ENCODE measurements at places on chromosomes 6 and 20.

DNA sequence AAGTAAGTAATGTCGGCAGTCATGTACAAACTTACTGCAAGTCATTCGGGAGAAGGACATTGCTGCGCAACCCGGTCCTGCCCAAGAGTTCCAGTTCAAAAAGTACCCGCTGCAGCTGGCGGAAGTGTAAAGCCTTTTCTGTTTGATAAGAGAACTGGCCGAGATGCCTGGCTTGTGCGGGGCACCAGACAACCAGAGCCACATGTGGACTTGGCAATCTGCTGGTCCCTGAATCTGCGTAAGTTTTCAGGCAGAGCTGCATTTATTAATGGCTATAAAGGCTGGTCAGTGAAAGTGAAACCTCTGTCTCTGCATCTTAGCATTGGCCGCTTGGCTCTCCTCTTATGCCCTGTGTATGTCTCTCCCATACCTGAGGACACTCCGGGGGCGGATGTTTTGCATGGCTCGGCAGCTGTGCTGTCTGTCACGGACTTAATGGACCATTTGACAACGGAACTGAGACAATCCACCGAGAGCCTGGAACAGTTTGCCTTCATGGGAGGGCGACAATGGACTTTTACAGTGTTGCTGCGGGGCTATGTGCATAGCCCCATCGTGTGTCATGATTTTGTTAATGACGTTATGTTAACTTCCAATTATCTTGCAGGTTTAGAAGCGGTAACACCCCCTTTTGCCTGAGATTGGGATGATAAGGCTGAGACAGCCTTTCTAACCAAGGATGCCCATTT lies 19.8 kb upstream of the RGS17 start:
- peak; percentile 62 for DNase-seq

- no peak for DNase-seq
These were observed 40.2 kb downstream of the TOP1 start for GRCh38 chr20:41068806-41069205.

GRCh38 chr6:167474725-167475124 lies 149.8 kb downstream of the TTLL2 start:
- DNase-seq, result no peak

DNA sequence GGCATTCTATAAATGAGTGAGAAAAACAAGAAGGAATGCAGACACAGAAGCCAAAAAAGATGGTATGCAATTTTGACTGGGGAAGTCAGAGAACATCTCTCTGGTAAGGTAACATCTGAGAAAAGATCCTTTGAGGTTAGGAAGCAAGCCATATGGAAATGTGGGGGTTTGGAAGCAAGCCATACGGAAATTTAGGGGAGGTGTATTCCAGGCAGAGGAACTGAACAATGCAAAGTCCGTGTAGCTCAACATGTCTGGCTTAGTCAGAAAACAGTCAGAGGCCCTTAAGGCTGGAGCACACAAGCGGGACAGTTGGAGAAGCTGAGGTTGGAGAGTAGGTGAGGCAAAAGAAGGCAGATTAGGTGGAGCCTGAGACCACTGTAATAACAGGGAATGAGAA lies 35.3 kb downstream of the RALGAPA2 start:
- DNase-seq, result peak; percentile 49

GRCh38 chr20:21162631-21163030 lies 36.7 kb downstream of the KIZ start:
- DNase-seq, result no peak

DNA sequence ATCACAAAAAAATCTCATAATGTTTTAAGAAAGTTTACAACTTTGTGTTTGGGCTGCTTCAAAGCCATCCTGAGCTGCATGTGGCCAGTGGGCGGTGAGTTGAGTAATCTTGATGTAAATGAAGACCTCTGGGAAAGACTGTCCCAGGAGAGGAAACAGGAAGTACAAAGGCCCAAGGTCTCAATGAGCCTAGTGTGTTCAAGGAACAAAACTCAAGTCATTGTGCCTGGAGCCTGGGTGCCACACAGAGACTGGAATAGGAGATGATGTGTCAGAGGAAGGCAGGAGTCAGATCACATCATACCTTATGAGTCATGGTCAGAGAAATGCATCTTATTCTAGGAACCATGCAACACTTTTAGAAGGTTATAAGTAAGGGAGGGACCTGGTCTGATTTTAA lies 51.5 kb downstream of the COL19A1 start:
- no peak for DNase-seq

- DNase-seq, result no peak
These were observed 162.2 kb downstream of the TBXT start for GRCh38 chr6:166005401-166005943.

DNA sequence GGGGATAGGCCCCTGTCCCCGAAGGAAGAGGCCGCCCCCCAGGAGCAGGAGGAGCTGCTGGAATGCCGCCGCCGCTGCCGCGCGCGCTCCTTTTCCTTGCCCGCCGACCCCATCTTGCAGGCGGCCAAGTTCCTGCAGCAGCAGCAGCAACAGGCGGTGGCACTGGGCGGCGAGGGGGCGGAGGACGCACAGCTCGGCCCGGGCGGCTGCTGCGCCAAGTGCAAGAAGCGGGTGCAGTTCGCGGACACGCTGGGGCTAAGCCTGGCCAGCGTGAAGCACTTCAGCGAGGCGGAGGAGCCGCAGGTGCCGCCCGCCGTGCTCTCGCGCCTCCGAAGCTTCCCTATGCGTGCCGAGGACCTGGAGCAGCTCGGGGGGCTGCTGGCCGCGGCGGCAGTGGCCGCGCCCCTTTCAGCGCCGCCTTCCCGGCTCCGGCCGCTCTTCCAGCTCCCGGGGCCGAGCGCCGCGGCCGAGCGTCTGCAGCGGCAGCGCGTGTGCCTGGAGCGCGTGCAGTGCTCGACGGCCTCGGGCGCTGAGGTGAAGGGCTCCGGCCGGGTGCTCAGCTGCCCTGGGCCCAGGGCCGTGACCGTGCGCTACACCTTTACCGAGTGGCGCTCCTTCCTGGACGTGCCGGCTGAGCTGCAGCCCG lies 630 bp downstream of the PPP1R3G start:
- no peak for DNase-seq

DNA sequence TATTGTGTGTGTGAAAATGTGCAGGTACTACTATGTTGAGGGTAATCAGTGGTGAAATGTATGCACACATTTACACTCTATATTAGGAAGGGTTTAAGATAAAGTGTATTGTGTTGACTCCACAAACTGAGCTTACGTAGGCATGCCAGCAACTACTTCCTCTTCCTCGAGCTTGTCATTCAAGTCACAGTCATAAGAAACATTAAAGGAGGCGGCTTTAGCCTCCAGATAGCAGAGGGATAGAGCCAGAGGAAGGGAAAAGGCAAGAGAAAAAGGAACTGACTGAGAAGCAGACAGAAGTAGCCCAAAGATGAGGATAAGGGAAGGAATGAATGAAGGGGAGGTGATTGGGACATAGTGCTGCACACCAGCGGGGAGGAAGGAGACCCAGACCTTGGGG lies 55.2 kb downstream of the SMLR1 start:
- no peak for DNase-seq

DNA sequence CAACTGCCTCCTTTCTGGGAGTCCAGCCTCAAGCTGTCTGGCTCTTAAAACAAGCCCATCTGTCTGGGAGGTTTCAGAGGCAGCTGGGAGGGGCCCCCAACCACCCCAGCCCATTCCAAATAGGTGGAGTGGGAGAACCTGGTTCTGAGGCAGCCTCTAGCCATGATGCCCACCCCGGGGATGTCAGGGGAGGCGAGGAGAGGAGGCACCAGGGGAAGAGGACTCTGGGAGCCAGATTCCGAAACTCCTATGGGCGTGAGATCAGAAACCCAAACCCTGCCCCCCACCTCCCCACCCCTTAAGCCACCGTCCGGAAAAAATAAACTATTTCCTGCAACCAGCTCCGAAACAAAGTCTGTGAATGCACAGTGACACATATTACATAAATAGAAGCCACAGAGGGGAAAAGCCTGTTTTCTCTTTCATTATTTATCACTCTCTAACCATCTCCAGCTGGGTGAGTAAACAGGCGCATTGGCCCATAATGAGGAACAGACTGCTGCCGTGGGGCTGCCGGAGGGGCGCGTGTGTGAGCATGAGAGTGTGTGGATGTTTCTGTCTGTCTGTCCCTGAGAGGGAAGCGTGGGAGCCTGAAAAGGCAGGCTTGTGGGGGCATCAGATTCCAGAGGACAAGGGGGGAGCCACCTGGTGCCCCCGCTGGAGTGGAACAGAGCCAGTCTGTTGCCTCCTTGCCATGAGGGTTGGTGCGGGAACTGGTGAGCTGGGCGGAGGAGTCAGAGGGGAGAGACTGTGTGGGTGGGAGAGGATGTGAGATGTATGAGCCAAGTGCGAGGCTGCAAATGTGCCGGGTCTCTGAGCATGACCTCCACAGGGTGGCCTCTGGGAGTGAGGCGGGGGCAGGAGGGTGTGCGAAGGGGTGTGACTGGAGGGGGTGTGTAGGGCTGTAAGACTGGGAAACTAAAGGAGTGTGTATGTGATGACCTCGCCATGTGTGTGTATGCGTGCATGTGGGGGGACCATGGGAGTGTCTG lies 14.3 kb upstream of the FOXP4 start:
- DNase-seq, result no peak

DNA sequence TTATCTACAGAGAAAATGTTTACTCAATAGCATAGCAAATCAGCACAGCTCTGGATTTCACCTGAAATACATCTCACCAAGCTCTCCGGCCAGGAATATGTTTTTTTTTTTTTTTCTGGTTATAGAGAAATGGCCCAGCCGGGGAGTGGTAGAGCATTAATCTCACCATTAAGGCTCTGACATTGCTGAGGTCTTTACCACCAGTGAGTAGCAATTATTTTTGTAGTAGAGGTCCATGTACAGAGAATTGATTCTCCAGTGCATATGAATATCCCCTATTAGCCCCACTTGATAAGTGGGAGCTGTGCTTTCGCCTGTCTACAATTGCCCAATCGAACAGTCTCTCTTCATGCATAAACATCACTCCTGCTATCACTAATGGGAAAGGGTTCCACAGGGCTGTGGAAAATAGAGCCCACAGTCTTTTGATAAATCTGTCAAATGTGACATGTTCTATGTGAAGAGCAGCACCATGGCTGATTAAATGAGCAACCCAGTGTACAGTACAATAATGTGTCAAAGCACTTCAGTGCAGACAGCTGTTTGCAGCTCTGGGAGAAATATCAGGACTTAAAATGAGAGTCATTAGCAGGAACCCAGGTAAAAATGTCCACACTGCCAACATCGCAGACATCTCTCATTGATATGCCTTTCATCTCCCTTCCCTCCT lies 227.1 kb upstream of the ID4 start:
- DNase-seq, result no peak

- no peak for DNase-seq
These were observed 564.2 kb downstream of the TFAP2B start for GRCh38 chr6:51382847-51383246.

DNA sequence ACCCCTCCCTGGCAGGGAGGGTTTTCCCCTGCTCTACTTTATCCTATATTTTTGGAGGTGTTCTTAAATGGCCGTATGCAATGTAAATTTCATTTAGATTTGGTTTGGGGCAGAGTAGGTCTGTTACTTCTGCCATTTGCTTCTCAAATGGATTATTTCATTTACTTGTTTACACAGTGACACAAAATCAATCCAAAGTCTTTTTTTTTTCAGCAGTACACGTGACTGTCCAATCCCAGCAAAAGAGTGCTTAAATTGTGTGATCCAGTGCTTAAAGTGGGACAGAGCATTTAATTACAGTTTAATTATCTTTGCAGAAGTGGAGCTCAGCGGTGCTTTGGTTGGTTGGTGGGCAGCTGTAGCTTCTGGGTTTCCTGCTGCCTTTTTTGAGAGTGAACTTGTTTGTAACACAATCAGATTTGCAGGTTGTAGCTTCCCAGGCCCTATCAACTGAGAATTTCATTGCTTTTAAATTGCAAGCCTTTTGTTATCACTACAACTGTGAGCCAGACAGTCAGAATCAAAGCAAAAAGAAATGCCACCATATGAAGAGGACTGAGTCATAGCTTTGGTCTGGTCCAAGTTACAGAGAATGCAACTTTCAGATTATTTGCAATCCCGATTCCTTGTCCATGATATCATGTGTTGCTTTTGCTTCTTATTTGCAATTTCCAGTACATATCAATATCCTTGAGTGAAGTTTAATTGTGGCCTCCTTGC lies 216.9 kb downstream of the DOK5 start:
- no peak for DNase-seq

GRCh38 chr6:111972745-111973117 lies 81.2 kb upstream of the CCN6 start:
- no peak for DNase-seq

- DNase-seq, result no peak
These were observed 74.7 kb downstream of the ESR1 start for GRCh38 chr6:151882206-151882605.

DNA sequence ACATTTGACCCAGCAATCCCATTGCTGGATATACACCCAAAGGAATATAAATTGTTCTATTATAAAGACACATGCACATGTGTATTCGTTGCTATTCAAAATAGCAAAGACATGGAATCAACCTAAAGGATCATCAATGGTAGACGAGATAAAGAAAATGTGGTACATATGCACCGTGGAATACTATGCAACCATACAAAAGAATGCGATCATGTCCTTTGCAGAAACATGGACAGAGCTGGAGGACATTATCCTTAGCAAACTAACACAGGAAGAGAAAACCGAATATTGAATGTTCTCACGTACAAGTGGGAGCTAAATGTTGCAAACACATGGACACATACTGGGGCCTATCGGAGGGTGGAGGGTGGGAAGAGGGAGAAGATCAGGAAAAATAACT lies 340.0 kb downstream of the NRN1 start:
- no peak for DNase-seq

- DNase-seq, result no peak
These were observed 19.4 kb downstream of the SERPINB9 start for GRCh38 chr6:2883673-2884072.

GRCh38 chr6:16630026-16630643 lies 131.1 kb downstream of the ATXN1 start:
- DNase-seq, result no peak

DNA sequence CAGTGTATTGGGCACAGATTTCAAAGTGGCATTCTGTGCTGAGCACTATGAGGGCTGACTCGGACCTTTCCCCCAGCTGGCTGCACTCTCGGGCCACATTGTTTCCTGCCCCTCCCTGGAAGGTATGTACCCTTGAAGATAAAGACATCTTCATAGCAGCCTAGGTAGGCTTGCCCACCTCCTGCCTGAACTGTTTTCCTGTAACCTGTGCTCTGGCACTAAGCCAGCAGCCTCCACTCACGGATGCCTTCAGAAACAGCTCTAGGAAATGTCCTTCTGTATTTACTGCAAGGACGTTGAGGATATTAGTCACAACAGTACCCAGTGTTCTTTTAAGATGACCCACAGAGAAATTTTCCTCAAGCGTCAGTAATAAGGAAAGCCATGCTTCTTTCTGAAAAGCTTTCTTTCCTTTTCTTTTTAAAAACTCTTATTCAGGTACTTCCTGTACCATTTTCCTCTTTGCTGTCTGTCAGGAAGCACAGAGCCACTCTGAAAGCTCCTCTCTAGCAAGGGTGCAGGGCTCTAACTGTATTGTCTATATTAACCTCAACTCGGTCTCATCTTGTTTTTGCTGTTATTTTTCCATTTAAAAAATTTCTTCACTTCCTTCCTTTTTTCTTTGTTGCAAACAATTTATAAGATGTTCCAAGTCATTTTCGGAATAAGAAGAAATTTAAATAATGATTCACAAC lies 43.5 kb downstream of the TTI1 start:
- no peak for DNase-seq

- no peak for DNase-seq
These were observed 19.8 kb downstream of the LAMA4 start for GRCh38 chr6:112234601-112235000.

- no peak for DNase-seq
These were observed 195.4 kb downstream of the TBX18 start for GRCh38 chr6:84568971-84569370.

Measured in NCI-H526 treated with DMSO at 0.1 percent for 48 hours (cell line).